ENCODE measurements at places on chromosomes 2 and 18. TPM values are rescaled to one million over a fixed set of nuclear protein-coding genes. Genes with fewer than 3 reads are reported as not detected.

Gene B3GNT7
- total RNA-seq, result 1.2 TPM

Gene PXDN
- 248 TPM for total RNA-seq

Gene WDPCP
- 8.8 TPM for total RNA-seq

- no peaks in the 10 kb centered on the region for H3K27me3 ChIP-seq
- H3K4me1 ChIP-seq, result no peaks in the 10 kb centered on the region
- H3K36me3 ChIP-seq, result no peaks in the 10 kb centered on the region
- H3K4me3 ChIP-seq, result no peak overlapping the region
Measured at GRCh38 chr2:174623106-174623637, 25.6 kb upstream of the WIPF1 start.

DNA sequence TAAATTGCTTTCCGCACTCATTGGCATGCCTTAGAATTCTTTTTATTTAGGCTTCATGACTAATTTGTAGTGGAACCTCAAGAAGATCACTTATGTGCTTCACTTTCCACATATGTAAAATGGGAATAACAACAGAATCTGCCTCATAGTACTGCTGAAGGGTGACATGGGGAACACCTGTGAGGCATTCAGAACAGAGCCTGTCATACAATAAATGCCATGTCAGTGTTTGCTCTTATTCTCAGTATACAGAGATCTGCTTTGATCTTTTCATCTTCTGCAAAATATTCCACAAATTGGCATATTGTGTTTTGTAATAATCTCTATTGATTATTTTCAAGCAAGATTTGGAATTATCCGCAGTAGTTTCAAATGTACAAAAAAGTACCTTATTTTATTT, 17.4 kb upstream of the CPS1 start:
- H3K4me3 ChIP-seq, result no peak overlapping the region
- DNase-seq, result no peak
- no peaks in the 10 kb centered on the region for H3K27me3 ChIP-seq
- H3K4me1 ChIP-seq, result no peaks in the 10 kb centered on the region
- H3K36me3 ChIP-seq, result no peaks in the 10 kb centered on the region

Gene BOK
- total RNA-seq, result 52.4 TPM

DNA sequence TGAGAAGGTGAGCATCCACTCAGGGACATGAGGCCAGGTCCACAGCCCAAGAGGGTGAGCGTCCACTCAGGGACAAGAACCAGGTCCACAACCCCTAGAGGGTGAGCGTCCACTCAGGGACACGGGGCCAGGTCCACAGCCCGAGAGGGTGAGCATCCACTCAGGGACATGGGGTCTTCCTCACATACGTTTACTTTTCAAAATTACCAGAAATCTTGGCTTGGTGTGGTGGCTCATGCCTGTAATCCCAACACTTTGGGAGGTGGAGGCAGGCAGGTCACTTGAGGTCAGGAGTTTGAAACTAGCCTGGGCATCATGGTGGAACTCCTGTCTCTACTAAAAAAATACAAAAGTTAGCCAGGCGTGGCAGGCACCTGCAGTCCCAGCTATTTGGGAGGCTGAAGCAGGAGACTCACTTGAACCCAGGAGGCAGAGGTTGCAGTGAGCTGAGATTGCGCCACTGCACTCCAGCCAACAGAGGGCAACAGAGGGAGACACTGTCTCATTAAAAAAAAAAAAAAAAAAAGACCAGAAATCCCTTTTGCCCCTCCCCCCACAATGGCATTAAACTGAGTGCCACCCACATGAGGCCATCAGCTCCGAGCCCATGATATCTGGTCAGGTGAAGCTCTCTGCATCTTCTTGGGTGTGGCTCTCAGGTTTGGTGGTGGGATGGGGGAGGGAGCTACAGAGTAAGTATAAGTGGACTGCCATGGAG, 9.0 kb upstream of the MBP start:
- H3K36me3 ChIP-seq, result no peaks in the 10 kb centered on the region
- no peak overlapping the region for H3K4me3 ChIP-seq
- no peak overlapping the region for H3K27ac ChIP-seq
- H3K27me3 ChIP-seq, result no peaks in the 10 kb centered on the region

Gene ZBTB7C
- total RNA-seq, result not detected

- H3K27me3 ChIP-seq, result no peaks in the 10 kb centered on the region
- H3K27ac ChIP-seq, result peak overlapping the region; percentile 12
- peak overlapping the region; percentile 77 for H3K4me3 ChIP-seq
- no peaks in the 10 kb centered on the region for H3K36me3 ChIP-seq
- DNase-seq, result peak; percentile 65
Measured at GRCh38 chr2:241507430-241508239, 749 bp downstream of the STK25 start.

Data from endothelial cell of umbilical vein (primary cell).